ENCODE measurements at places on chromosomes 12 and 14.

GRCh38 chr12:40248585-40249297 lies 23.9 kb downstream of the LRRK2 start:
- DNase-seq = no peak

GRCh38 chr14:99800781-99801180 lies 7.6 kb downstream of the EML1 start:
- DNase-seq = no peak

DNA sequence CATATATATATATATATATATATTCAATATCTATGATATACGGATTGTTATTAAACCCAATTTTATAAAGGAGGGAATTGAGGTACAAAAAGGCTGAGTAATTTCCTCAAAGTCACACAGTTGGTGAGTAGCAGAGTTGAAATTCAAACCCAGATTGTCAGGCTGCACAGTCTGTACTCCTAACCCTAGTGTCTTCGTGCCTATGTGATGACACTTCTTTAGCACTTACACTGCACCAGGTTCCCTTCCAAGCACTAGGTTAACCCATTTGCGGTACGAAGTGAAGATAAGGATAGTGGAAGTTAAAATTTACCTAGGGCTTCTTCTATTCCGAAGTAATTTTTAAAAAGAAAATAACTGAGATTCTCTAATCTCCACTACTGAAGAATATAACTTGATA lies 125.1 kb upstream of the TSPAN8 start:
- no peak for DNase-seq

DNA sequence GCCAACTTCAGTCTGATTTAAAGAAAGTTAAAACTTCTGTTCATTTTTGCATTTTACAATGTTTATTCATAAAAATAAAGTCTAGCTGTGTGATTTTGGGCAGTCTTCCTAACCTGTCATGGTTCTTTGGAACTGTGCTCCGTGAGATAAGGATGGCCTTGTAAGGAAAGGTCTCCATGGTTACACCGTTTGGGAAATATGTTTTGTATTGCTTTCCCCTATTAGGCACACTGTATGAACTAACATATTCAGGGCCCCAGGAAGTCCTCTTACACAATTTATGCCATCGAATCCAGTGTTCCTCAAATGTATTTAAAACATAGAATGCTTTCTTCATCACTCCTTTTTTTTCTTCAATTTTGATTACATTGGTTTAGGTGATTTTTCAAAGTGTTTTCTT lies 54.5 kb downstream of the APAF1 start:
- DNase-seq = no peak

- no peak for DNase-seq
These were observed 139.1 kb downstream of the SOX5 start for GRCh38 chr12:23810329-23810902.

DNA sequence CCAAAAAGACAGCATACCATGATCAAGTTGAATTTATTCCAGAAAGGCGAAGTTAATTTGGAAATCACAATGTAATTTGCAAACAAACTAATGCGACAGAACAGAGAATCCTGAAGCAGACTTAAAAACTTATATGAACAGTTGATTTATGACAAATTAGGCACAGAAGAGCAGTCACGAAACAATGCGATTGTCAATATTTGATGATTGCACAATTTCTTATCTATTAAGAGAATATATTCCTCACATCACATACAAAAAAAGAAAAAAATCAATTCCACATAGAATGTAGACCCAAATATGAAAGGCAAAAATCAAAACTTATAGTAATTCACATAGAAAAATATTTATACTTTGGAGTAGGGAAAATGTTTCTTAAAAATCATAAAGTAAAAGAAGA lies 28.9 kb downstream of the COX16 start:
- DNase-seq = no peak

- DNase-seq = no peak
These were observed 61.8 kb upstream of the DIO3 start for GRCh38 chr14:101499513-101499912.

All from amniotic stem cell (primary cell).